CD4-positive, alpha-beta T cell treated with Interleukin-6 at 100 ng/mL for 8 hours (primary cell): ENCODE measurements at places on chromosomes 5 and 9.

DNA sequence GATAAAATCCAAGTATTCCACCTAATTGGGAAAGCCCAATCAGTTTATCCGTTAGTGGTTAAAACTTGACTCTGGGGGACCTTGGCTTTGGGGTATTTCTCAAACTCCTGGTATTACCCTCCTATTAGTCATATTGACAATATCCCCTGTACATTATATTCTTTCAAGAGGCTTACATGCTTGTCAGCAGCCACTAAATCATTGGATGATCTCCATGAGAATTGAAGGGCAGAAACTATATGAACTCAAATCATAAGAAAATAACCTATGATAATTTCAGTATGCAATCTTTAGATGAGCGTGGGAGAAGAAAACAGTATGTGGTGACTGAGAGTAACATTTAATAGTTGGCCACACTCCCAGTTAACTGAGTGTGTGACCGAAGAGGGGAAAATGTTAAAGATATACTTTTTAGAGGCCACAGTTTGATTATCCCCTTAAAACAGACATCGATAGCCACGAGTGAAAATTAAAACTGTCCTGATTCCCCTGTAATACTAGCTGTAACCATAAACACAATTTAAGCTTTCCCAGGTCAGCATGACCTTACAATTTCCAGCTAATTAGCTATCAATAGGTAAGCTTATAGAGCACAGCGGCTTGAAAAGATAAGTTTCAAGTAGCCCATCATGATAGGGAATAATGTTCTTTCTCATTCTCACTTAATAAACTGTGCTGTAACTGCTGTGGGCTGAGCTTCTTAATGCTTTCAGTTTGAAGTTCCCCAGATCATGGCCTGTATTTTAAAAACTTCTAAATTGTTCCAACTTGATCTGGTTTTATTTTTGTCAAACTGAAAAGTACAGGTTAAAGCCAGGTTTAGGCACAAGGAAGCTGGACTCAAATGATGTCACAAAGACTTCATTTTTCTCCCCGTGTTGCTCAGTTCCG, 58.6 kb downstream of the PUM3 start:
- no peak for DNase-seq

- DNase-seq = peak; percentile 69
These were observed 1.1 kb upstream of the ZSWIM6 start for GRCh38 chr5:61330845-61331406.

DNA sequence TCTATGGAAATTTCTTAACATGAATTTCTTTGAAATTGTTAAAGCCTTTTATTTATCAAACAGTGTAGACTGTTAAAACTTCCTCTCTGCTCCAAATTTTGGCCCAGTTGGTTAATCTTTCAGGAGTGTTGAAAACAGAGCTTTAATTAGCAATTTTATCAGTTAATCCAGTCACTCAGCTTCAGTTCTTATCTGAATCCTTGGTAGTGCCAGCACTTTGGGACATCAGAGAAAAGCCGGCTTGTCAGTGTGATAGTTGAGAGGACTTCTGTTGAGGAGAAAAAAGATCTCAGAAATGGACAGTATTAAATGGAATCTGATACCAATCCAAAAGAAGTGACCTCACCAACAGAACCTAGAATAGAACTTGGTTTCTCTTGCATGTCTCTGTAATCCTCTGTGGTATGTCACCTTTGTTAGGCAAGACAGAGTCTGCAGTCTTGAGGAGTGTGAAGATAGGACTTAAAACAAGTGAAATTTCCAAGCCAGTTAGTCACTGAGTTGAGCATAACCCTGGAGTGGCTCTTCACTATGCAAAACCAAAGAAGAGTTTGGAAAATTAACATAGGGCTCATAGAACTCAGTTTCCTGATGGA, 251.8 kb downstream of the NNT start:
- DNase-seq = no peak

GRCh38 chr5:52800394-52801213, 12.9 kb downstream of the ITGA1 start:
- peak; percentile 36 for DNase-seq

- DNase-seq = no peak
These were observed 572.6 kb downstream of the TLR4 start for GRCh38 chr9:118276784-118277183.

DNA sequence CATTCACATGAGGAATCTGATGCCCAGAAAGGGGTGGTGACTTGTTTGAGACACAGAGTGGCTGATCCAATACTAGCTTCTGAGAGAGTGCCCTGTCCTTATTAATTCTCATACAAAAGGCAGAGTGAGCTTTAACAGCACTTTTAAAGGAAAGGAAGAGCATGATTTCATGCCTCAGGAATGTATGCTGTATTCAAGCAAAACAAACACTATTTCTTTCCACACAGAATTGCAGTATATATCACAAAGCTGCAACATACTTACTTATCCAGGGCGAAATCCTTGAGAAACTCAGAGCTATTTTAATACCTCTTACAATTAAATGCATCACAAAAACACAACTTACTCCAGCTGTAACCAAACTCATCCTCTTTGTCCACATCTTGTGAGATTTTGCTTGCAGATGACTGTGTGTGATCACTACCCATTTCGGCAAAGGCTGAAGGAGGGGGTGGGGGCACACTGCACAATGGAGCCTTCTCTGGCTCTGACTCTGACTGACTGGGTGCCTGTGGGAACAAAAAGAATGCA, 139.8 kb downstream of the MPDZ start:
- no peak for DNase-seq

GRCh38 chr9:99445371-99445891, 223.3 kb downstream of the SEC61B start:
- no peak for DNase-seq

- DNase-seq = no peak
These were observed 581.9 kb upstream of the BRINP1 start for GRCh38 chr9:119951090-119951489.

GRCh38 chr9:121812159-121812735, 160.8 kb downstream of the DAB2IP start:
- no peak for DNase-seq

DNA sequence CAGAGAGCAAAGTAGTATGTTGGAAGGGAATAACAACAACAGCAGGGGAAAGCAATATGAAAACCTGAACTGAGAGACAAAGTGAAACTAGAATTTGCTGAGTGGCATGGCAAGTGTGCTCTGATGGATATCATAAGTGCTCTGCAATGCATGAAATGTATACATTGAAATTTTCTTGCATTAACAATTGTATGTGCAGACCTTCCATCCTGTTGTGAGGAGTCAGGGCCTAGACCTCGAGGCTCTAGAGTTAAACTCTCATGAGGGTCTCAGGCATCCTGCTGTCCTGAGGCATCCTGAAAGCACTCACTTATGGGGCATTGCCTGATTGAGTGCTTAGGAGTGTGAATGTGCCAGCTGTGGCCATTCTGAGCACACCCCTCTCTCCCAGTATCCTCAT, 1.1 kb downstream of the ECM2 start:
- DNase-seq = no peak

GRCh38 chr9:16572005-16572734, 298.3 kb downstream of the BNC2 start:
- no peak for DNase-seq

GRCh38 chr5:132506094-132506692, 15.6 kb upstream of the IRF1 start:
- DNase-seq = no peak

DNA sequence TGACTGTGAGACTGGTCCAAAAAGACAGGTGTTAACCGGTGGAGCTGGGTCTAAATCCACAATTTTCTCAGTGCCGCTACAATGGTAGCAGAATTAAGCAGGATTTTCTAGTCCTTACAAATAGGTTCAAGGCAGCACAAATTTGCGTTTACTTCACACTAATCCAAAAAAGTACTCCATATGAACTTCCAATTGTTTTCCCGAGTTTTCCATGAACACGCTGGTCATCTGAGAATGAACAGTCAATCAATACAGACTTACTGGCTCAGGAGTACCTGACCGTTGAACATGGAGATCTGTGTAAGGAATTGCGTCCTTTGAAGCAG, 709 bp downstream of the SLC35D2 start:
- DNase-seq = no peak

- DNase-seq = no peak
These were observed 147.8 kb downstream of the RXRA start for GRCh38 chr9:134474055-134474370.

- DNase-seq = no peak
These were observed 27.7 kb downstream of the FGD3 start for GRCh38 chr9:92974761-92975755.

- DNase-seq = peak; percentile 44
These were observed 3.8 kb upstream of the NPDC1 start for GRCh38 chr9:137049544-137050449.

- DNase-seq = peak; percentile 36
These were observed 34.2 kb downstream of the C9orf50 start for GRCh38 chr9:129586685-129587084.

GRCh38 chr5:72244862-72245371, 75.1 kb downstream of the MRPS27 start:
- DNase-seq = no peak

- no peak for DNase-seq
These were observed 14.8 kb upstream of the PRRC2B start for GRCh38 chr9:131379056-131379455.

DNA sequence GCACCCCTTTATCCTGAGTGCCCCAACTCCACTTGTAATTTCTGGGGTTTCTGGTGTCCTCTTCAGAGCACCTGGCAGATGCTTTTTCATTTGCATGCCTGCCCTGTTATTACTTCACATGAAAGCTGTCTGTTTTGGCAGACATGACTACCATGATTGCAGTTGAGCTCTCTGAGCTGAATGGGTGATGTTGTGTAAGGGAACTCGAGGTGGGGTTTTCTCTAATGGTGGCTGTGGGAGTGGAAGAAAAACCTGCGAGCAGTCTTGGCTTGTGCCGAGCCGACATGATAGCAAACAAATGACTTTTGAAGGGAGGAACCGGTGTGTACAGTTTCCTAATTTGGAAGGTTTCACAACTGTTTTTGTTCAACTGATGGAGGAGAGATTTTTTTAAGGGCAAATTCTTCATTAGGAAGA, 196.2 kb downstream of the AOPEP start:
- no peak for DNase-seq

DNA sequence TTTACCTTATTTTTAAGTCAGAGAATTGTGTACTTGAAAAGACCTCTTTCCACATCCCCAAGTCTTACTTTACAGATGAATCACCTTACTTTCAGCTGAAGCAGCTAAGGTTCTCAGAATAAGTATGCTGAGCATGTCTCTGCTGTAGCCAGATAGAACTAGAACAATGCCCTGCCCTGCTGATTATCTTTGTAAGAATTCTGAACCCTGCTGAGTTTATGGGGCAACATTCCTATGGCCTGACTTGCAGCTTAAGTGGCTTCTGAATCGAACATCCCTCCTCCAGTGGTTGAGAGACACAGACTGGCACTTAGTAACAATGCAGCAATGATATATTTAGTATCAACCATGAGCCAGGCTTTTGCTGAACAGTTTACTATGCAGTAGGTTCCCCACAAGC, 592.0 kb upstream of the WWC1 start:
- DNase-seq = no peak

DNA sequence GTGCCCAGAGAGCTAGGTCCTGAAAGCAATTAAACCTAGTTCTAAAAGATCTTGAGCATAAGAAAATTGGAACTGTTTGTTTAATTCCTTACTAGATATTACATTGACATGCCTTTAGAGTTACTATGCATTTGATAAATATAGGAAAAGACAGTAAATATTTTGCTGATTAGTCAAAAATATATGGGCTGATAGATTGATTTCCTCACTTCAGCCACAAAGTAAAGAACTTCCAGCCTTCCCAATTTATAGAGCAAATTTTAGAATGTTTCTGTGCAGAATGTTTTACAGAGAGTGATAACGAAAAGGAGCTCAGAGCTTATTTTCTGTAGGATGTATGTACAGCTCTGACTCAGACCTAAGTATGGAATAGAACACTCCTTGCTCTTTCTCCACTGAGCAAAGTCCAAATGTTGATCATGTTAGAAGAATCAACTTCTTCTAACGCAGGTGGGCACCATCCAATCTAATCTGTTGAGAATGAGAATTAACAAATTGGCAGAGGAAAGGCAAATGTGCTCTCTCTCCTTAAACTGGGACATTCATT, 72.9 kb upstream of the PAM start:
- no peak for DNase-seq

- DNase-seq = no peak
These were observed 44.8 kb downstream of the NACC2 start for GRCh38 chr9:136050266-136050700.

DNA sequence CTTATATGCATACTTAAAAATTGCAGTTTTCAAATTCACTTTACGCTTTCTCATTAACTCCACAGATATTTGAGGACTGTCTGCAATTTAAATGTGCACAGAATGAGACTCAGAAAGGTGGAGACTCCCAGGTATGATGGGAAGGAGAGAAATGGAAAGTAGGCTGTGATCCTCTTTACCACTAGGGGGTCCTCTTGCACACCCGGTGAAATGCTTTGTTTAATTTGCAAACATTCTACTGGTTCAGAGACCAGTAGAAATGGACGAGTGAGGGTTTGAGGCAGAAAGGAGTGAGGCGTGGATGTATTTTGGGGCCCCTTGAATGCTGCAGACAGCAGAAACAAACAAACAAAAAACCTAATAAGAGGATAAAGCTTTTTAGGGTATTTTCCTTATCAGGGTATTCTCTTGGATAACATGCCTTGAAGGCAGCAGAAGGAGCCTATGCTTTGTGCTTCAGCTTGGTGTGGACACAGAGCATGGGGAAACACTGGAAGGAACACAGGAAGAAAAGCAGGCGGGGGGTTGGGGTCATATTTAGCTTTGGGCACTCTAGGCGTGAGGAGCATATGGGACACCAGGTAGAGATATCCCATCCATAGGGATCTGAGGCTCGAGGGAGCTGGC, 410.1 kb downstream of the DMRT2 start:
- DNase-seq = no peak

GRCh38 chr9:129108805-129109536, 1.6 kb downstream of the CRAT start:
- DNase-seq = no peak

DNA sequence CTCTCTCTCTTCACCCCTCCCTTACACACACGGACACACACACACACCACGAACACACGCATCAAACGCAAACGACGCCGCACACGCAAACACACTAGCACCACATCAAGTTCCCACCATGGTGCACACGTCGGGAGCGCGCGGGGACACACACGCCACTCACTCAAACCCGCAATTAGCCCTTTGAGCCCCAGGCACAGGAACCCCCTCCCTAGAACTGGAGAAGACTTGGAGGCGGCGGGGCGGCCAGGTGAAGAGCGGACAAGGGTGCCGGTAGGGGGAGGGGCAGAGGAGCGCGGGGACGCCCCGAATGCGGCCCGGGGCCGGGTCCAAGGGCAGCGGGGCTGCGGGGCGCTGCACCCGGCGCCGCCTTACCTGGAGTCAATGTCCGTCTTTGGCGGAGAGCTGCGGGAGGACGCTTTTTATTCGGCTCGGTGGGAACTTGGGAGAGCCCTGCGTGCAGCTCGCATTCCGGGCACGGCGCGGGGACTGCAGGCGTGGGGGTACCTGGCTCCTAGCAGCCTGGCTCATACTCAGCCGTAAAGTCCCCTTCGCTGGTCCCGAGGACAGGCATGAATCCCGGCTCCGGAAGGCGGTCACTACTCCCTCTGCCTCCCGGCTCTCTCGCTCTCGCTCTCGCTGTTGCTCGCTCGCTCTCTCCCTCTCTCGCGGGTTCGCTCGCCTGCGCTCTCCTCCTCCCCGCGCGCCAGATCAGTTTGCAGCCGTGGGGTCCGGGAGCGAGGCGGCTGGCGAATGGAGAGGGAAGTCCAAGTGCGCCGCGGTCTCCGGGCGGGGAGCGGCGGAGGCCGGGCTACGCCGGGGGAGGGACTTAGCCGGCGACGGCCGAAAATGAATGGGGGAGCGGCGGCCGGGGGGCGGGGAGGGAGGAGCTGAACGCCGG, at the start of gene BRINP1:
Gene BRINP1 (minus strand): TSS at position 755 of the 901 bp plus-strand sequence. CDS start 56,080 bp downstream, outside the sequence.
- DNase-seq = no peak

GRCh38 chr9:96135076-96135752, 166.8 kb downstream of the HSD17B3 start:
- no peak for DNase-seq

GRCh38 chr9:125914411-125914810, 167.2 kb downstream of the PBX3 start:
- DNase-seq = no peak
